Stimulated activated CD4-positive, alpha-beta T cell treated with anti-CD3 and anti-CD28 coated beads, Interleukin-15, amount 100 ng/mL, for 1 hour (primary cell): ENCODE measurements at places on chromosomes 1 and 21.

- DNase-seq: no peak
Measured at GRCh38 chr1:229509576-229509975, 1.4 kb upstream of the NUP133 start.

GRCh38 chr1:150009604-150010392 is 728 bp downstream of the OTUD7B start:
- DNase-seq: peak; percentile 2

DNA sequence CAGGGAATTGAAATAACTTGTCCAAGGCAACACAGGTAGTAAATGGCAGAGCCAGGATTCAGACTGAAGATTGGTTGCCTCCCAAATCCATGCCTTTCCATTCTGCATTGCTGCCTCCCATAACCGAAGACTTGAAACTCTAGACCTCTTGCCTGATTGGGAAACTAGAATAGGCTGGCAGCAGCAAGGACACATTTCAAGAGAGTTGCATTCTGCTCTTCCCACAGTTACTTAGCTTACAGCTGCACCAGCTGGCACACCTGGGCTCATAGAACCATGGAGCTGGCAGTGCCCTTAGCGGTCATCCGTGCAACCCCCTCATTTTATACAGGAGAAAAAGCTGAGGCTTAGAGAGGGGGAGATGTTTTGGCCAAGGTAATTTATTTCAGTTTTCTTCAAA is 8.0 kb downstream of the TRNAU1AP start:
- no peak for DNase-seq

GRCh38 chr1:154353460-154353904 is 28.2 kb downstream of the ATP8B2 start:
- no peak for DNase-seq

DNA sequence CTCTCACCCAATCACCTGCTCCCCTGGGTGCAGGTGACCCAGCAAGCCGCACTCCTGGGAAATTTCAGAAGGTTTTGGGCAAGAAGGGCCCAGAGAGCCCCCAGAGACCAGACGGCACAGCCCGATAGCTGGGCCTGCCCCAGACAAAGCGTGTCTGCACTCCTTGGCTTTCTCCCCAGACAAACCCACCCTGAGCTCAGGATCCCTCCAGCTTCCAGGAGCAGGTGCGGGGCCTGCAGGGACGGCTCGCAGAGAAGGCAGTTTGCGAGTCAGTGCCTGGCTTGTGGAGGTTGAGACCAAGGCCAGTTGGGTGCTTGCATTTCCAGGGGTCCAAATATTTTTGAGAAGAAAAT is 6.7 kb downstream of the PDE9A start:
- no peak for DNase-seq

- DNase-seq: peak; percentile 42
Measured at GRCh38 chr1:239898062-239898730, 193.5 kb upstream of the FMN2 start.

DNA sequence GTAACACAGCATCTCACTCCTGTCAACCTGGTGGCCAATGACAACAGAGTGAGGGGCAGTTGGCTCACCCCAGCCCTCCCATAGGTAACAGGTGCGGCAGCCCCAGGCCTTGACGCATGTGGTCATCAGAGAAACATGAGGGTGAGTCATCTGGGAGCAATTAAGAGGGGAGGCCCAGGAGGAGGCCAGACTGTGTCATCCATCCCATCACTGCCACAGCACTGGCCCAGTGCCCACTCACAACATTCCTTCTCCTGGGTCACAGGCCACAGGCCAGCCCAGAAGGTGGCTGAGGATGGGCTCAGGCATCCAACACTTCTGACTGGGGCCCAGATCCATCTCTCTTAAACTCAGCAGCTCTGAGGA is 17.1 kb downstream of the TEX35 start:
- DNase-seq: no peak

DNA sequence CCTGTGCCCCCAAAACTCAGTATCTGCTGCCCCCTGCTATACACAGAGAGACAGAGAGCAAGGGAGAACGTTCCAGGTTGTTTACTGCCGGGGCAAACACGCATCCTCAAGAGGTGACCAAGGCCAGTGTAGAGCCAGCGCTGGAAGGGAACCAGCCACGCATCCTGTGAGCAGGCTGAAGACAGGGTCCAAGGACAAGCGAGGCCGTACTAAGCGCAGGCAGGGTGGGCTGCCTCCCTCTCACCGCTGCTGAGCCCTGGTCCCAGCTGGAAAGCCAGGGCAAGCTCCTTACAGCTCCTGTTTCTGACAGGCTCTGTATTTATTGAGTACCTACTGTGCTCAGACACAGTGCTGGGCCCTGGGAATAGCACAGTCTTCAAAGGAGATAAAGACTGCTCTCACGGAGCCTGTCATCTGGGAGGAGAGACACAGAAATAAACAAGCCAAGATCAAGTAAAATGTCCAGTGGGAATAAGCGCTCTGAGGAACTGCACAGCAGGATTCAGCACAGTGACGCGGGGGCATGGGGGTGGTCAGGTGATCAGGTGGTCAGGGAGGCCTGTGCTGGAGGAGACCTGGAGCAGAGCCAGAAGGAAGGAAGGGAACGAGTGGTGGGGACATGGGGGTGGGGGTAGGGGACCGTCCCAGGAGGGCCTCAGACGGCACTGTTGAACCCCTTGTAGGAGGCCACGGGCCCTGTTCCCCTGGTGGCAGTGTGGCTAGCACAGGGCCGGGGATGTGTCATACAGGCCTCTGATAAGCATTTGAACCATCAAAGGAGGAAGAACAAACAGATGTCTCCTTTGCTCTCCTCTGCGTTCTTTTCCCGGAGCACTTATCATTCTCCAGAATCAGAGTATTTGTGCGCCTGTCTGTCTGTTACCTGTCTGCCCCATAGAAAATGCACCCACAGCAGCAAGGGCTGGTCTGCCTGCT is 37.8 kb upstream of the EFHD2 start:
- DNase-seq: no peak
